ENCODE measurements at places on chromosomes 5 and 9. TPM values are rescaled to one million over a fixed set of nuclear protein-coding genes. Genes with fewer than 3 reads are reported as not detected.

DNA sequence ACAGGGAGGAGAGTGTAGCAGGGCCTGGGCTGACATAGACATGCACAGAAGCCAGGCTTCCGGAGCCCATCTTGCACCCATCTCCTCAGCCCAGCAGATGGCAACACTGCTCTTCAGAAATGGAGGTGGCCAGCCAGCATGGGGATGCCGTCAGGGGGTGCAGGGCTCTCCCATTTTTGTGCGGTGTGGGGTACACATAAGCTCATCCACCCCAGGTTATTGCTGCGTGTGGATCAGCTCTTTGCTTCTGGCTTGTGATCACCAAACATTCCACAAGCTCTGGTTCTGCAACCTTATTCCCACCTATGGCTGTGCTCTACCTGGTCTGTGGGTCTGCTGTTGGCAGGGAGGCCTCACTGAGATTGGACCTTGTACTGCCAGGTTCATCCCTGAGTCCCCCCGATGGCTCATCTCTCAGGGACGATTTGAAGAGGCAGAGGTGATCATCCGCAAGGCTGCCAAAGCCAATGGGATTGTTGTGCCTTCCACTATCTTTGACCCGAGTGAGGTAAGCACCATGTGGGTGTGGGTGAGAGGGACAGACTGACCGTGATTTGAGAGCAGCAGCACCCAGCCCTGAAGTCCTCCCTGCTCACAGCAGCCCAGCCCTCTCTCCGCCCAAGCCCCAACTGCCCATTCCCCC, 17.3 kb downstream of the SLC22A5 start:
- peak; percentile 92 for DNase-seq

DNA sequence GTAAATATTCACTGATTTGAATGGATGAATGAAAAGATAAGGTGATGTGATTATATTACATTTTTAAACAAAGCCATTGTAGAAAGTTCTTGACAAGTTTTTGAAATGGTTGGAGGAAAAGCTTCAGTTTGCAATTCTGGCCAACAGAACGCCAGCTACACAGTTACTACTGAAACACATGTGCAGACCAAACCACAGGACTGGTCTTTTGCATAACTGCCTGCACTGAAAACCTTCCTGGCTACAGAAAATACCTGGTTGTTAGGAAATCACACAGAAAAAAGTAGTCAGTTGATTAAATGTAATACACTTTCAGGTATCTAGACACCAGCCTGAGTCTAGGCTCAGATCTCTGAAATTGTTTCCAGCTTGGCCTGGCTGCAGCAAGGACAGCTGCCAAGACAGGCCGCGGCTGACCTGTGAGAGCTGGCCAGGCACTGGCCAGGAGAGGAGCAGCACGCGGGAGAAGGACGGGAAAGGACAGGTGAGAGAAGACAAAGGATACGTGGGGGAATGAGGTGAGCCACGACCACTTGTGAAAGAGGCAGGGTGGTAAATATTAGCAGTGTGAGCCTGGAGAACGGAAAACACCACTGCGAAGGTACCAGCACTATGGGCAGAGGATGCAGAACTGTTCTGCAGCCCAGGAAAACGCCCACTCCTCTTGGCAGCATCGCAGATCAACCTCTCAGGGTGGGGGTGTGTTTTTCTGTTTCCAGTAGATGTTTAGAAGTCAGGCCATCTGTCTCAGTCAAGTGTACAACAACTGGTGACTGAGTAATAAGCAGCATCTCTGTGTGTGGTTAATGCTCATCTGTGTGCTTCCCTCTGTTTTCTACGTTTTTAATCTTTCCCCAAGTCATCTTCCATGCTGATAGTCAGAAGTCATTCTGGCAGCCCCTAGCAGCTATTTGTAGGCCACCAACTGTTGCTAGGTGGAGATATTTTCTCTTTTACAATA, 137.4 kb downstream of the SCAMP1 start:
- DNase-seq, result no peak

DNA sequence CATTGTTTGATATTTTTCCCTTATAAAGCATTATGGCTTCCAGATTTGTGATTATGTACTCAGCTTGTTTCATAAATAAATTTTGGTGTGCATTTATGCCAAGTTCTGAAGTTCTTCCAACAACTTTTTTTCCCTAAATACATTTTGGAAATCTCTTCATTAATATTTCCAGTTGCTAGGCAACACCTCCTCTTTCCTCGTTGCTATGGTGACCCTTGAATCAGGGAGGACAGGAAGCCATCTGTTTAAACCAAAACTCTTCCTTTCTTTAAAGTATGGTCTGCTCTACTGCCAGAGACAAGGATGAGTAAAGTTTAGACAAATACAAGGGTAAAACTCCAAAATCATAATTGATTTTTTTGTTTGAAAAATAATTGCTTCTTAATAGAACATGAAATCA, 779.3 kb downstream of the CDH9 start:
- no peak for DNase-seq

SLC35D2 gene
- total RNA-seq, result 15.7 TPM

FBP2 gene
- total RNA-seq, result not detected

DNA sequence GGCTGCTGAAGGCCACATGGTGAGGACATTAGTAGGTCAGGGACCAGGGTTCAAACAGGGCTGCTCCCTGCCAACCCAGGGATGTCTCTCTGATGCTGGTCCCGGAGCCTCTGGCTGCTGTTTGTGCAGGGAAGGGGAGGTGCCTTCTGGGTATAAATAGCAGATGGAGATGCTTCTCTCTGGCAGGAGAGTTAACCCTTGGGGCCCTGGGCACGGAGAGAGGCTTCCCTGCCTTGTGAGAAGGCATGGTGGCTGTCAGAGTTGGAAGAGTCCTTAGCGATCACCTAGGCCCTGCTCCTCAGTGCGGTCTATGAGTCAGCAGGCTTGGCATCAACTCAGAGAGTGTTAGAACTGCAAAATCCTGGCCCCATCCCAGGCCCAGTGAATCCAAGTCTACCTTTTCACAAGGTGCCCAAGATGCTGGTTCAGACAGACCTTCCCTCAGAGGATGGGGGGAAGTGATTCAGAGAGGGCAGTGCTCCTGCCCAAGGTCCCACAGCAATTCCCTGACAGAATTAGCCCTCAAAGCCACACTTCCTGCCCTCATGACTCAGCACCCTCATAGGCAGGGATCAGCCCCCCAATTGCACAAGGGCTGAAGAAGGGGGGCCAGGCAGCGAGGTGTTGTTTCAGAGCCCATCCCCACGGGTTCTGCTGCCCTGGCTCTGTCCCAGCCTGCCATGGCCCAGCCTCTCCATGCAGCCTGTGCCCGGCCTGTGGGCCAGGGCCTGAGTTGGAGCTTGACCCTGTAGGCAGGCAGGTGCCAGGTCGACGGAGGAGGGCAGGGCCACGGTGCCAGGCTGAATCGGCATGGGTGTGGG, 25.6 kb downstream of the CAMK2A start:
- DNase-seq, result no peak

DNA sequence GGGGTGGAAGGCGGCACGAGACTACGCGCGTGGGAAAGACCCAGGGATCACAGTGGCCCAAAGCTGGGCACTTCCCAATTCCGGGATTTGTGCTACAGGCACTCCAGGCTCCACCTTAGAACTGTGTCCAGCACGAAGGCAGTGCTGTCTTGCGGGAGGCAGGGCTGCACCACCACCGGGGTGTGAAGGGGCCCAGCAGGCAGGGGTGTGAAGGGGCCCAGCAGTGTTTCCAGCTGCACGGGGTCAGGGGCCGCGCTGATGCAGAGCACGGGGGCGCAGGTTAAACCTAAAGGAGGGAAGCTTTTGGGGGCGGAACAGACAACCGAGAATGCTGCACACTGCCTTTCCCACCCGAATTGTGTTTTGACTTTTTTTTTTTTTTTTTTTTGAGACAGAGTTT, 1.1 kb upstream of the PDCD6 start:
- DNase-seq, result no peak

RNF180 gene
- total RNA-seq, result 50.7 TPM

CATSPER3 gene
- not detected for total RNA-seq

MPDZ gene
- 70.5 TPM for total RNA-seq

DAB2 gene
- total RNA-seq, result 96.8 TPM

GRCh38 chr5:27241564-27242257, 203.3 kb upstream of the CDH9 start:
- no peak for DNase-seq

- DNase-seq, result no peak
These were observed 79.0 kb upstream of the TMEM252 start for GRCh38 chr9:68619636-68620035.

DNA sequence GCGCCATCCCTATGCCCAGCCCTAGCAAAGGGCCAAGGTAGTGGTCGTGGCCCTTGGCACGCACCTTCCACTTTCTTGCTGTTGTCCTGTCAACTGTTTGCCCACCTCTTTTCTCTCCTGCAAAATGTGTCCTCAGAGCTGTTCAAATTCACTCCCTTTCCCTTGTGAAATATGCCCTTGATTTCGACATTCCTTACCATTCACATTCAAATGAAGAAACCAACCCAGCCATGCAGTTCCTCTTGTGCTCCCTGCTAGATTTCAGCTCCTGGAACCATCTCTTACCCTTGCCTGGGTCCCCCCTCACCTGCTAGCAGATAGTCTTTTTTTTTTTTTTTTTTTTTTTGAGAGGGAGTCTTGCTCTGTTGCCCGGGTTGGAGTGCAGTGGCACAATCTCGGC, 19.6 kb upstream of the HRH2 start:
- DNase-seq, result no peak

MAMDC2 gene
- total RNA-seq, result 48.1 TPM

GRIN1 gene
- total RNA-seq, result not detected

HMHB1 gene
- not detected for total RNA-seq

- DNase-seq, result no peak
These were observed 415.8 kb downstream of the ACTL7B start for GRCh38 chr9:108439947-108440346.

GRCh38 chr5:862367-863243, 11.8 kb upstream of the ZDHHC11 start:
- no peak for DNase-seq

FRRS1L gene
- 0.97 TPM for total RNA-seq

PPP2R2B gene
- total RNA-seq, result 53.1 TPM

GRCh38 chr5:18792145-18792544, 1157.9 kb downstream of the TAF11L14 start:
- DNase-seq, result no peak

DNA sequence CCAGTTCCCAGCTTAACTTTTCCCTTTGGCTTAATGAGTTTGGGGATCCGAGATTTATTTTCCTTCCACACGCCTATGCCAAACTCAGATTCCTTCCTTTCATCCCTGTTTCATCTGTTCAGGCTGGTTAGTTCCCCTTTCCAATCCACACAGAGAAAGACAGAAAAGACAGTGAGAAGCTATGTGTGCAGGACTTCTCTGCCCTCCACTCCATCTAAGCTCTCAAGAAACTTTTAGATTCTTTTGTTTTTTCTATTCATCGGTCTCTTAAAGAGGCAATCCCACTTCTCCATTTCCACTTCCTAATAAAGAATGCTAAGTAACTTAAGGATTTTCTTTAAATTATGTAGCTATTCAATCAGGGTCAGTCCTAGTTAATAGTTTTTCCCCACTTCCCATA, 11.2 kb downstream of the ITGA1 start:
- DNase-seq, result no peak

DAB2IP gene
- 83.8 TPM for total RNA-seq

GRCh38 chr5:138722544-138723177, 30.6 kb upstream of the CTNNA1 start:
- no peak for DNase-seq

BARHL1 gene
- not detected for total RNA-seq

GRCh38 chr9:21450733-21451394, 10.6 kb downstream of the IFNA1 start:
- no peak for DNase-seq

SECISBP2 gene
- 36.3 TPM for total RNA-seq

- DNase-seq, result no peak
These were observed 345.9 kb upstream of the CD180 start for GRCh38 chr5:67542479-67542878.

CYFIP2 gene
- total RNA-seq, result 96.6 TPM

DNA sequence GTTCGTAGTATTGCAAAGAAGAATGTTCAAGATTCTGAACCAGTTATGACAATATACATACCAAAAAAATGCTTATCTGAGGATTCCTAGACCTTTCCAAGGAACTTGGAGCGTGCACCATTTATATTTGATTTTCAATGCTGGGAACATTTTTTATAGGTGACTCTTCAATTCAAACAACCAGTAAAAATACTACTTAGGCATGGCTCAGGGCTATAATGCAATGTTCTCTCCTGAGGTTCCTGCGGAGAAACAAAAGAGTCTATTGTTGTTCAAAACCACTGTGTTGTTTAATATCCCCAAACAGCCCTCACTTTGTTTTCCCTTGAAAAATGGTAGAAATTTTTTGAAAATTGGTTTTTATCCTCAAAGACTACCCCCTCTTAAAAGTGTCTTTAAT, 335.7 kb upstream of the IZUMO3 start:
- DNase-seq, result no peak

FOXD4L4 gene
- total RNA-seq, result 0.28 TPM

DNA sequence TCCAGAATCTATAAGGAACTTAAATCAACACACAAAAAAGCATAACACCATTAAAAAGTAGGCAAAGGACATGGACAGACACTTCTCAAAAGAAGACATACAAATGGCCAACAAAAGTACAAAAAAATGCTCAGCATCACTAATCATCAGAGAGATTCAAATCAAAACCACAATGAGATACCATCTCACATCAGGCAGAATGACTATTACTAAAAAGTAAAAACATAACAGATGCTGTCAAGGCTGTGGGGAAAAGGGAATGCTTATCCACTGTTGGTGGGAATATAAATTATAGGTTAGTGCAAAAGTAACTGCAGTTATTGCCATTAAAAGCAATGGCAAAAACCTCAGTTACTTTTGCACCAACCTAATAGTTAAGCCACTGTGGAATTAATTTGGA, 32.2 kb upstream of the SPATA31D4 start:
- DNase-seq, result no peak

DNA sequence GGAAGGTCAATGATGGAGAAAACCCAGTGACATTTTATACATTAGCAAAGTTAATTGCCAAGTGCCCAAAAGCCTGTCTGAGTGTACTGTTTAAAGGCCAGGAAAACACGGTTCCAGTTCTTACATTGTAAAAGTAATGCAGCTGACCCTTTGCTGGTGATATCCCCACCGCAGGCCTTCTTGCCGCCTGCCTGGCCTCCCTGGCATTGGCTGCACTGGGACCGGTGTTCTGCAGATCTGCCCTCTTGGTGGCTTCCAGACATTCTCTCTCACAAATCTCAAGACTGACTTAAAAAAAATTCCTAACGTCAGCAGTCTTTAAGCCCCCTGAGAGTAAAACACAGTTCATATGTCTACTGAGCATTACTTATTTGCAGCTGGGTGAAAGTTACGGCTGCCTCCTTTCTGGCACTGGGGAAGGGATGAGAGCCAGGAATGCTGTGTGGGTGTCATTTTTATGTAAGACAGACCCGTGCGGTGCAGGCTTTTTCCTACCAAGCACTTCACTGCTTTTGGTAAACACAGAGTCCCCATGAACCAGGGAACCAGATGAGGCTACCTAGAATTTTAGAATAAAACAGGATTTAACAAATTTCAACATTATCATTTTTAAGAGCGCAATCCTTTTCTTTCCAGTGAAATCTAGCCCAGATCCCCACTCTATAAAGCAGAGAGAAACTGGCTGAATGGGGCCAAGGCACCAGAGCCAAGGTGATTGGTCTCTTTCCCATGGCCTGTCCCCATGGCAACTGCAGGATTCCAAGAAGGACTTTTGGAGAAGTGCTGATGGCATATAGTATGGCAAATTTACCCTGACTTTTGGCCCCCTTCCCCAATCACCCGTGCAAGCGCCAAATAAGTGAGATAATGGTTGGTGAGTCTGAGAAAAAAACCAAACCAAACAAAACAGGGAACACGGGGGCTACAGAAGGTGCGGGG, 80.8 kb downstream of the LMNB1 start:
- DNase-seq, result no peak
